Fibroblast of villous mesenchyme (primary cell): ENCODE measurements at places on chromosomes 7 and 10. TPM values are rescaled to one million over a fixed set of nuclear protein-coding genes. Genes with fewer than 3 reads are reported as not detected.

The ABCA13 gene
- under 0.01 TPM in 1 of 2 replicates, not detected in the other for total RNA-seq

DNA sequence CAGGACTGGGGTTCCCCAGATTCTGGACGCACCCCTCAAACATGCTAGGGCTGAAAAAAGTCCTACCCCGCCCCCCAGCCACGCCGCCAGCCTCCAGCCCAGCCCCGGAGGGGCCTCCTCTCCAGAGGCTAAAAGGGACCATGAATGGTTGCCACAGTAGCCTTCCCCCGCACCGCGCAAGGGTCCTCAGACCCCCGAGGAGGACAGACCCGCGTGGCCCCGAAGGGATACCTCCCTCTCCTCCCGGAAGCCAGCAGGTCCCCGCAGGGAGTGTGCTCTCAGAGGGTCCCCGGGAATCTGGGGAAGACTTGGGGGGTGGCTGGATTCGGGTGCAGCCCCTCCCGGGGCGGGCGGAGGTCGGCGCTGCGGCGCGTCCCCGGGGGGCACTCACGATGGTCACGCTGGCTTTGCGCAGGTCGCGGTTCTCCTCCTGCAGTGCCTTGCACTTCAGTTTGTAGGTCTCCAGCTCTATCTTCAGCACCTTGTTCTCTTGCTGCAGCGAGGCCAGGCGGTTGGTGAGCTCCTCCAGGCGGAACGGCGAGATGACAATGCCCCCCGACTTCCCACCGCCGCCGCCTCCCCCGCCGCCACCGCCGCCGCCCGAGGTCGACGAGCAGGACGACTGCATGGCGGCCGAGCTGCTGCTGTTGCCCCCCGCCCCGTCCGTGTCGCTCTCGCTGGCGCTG, 482 bp downstream of the CCDC6 start:
- no peak for DNase-seq

The ARHGEF5 gene
- total RNA-seq = 1.9 and 3.9 TPM in 2 replicates

DNA sequence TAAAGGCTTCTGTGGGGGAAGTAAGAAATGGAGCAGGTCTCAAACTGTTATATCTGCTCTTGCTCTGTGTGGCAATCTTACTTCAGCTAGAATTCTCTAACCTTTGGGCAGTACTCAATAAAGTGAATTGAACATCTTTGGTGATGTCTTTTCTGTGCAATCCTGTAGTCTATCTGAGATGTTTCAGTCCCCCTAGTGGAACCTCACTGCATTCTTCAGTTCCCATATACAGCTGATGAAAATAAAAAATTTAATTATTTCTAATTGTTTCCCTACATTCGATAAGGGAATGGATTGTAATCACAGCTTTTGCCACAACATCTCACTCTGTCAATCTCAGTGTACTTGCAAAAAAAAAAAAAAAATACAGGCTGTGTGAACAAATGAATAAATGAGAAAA, 522.6 kb downstream of the DNAJB9 start:
- no peak for DNase-seq

The CYP3A4 gene
- not detected in 2 replicates for total RNA-seq

GRCh38 chr7:40843338-40843985, 708.7 kb downstream of the SUGCT start:
- DNase-seq = no peak

DNA sequence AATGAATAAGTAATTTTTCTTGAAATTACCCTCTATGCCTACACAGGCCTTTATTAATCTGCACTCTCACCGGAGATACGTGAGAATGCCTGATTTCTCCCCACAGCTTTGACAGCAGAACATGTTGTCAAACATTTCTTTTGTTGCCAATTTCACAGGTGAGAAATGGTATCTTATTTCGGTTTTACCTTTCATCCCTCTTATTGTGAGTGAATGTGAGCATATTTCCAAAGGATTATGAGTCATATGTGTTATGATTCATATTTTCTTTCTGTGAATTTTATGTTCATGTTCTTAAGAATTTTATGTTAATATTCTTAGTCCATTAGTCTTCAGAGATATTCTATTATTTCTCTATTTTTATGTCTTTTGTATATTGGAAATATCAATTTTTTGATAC, 965.1 kb downstream of the CCSER2 start:
- no peak for DNase-seq

GRCh38 chr7:131080754-131081153, 246.9 kb upstream of the MKLN1 start:
- no peak for DNase-seq

GRCh38 chr7:80278737-80279136, 144.1 kb downstream of the GNAI1 start:
- no peak for DNase-seq

The PGAM1 gene
- total RNA-seq = 378 and 443 TPM in 2 replicates

GRCh38 chr7:116138202-116138801, 72.0 kb upstream of the TES start:
- DNase-seq = peak; percentile 71

GRCh38 chr7:74482629-74483401, 29.1 kb downstream of the GTF2IRD1 start:
- DNase-seq = peak; percentile 99

DNA sequence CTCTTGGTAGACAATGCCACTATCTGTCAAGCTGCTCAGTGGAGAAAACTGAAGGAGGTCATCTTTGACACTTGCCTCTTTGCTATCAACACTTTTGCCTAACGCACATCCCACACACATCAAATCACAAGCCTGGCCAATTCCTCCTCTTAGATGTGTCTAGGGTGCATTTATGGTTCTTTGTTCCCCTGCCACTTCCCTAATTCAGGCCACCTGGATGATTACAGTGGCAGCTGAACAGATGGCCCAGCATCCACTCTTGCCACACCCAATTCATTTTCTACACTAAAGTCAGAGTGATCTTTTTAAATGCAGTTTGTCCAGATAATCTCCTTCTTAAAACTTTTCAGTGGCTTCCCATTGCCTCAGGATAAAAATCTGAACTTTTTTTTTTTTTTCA, 58.6 kb downstream of the LAMB4 start:
- DNase-seq = no peak

- DNase-seq = no peak
Observed at GRCh38 chr10:128068398-128069285, 57.6 kb downstream of the MKI67 start.

The MSMB gene
- not detected in 2 replicates for total RNA-seq

The FXYD4 gene
- not detected in 2 replicates for total RNA-seq

DNA sequence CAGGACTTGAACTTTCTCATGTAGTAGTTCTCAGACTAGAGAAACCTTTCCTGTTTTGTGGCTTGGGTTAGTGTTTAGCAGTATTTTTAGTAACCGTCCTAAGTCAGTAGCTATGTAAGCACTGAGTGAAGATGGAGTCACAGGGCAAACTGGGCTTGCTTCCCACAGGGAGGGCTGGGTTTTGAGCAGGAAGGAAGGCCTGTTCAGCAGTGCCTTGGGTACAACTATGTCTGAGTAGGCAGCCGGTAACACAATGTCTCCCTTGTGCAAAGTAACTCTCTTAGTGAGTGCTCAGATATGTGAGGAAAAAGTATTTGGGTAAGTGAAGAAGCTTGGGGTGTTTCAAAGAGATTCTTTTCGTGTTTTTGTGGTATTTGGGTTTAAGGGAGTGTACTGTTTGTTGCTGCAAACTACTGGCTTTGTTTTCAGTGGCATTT, 96.4 kb downstream of the CCSER2 start:
- peak; percentile 96 for DNase-seq

GRCh38 chr10:125373546-125373945, 213.2 kb upstream of the CTBP2 start:
- no peak for DNase-seq

The FAM25C gene
- not detected in 2 replicates for total RNA-seq

The METTL27 gene
- total RNA-seq = 1.6 and 2.6 TPM in 2 replicates

The DRGX gene
- total RNA-seq = not detected in 2 replicates

- DNase-seq = peak; percentile 27
Observed at GRCh38 chr7:69775231-69775771, 177.0 kb downstream of the AUTS2 start.

- DNase-seq = no peak
Observed at GRCh38 chr7:111068618-111069017, 22.3 kb upstream of the LRRN3 start.

DNA sequence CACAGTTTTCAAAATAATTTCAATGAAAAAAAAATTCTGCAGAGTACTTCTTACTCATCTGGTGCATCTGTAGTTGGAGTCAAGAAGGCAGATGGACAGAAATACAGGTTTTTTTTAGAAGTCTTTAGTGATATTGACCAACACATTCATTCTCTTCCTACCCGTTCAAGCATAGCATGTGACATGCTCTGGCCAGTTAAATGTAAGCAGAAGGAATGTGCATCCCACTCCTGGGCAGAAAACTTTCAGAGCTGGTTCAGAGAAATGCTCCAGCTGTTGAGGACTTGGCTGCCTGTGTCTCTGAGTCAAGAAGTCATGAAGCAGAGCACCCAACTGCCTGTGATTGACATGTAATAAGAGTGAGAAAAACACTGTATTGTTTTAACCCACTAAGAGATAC, 665.3 kb upstream of the IGFBP3 start:
- DNase-seq = no peak

GRCh38 chr10:43273997-43274396, 7.1 kb upstream of the RASGEF1A start:
- no peak for DNase-seq

The PDE1C gene
- total RNA-seq = 4.7 and 6.8 TPM in 2 replicates

The ELOVL3 gene
- total RNA-seq = 0.32 and 0.86 TPM in 2 replicates

The FRMPD2 gene
- total RNA-seq = under 0.01 TPM in 2 replicates

GRCh38 chr10:16280595-16280994, 156.2 kb upstream of the PTER start:
- no peak for DNase-seq

GRCh38 chr10:46288601-46289206, 1.9 kb downstream of the ANTXRL start:
- no peak for DNase-seq

- DNase-seq = no peak
Observed at GRCh38 chr7:142279601-142280000, 21.7 kb upstream of the PRSS58 start.

- DNase-seq = no peak
Observed at GRCh38 chr10:2798336-2799022, 268.9 kb upstream of the PFKP start.

- no peak for DNase-seq
Observed at GRCh38 chr10:42986633-42987032, 90.2 kb upstream of the RET start.

DNA sequence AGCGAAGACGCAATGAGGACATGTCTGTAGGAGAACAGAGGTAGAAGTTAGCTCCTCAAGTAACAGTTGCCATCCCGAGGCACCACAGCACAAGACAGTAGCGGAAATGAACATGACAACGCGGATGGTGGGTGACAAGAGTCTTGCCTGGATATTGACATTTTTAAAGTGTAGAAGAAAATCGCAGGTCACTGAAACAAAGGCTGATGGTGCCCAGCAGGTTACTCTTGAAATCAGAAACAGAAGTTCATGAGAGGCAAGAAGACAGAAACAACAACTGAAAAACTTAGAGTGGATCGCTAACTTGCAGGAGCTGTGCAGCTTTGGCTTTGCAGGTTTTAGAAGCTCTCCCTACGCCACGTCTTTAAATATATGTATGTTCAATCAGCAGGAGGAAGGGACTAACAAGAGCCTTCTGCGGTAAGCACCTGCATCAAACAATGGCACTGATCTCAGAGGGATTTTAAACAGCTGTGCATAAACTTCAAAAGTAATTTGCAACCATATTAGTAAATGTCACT, 1.8 kb downstream of the PRKCQ start:
- no peak for DNase-seq

GRCh38 chr7:70975754-70976153, 156.2 kb upstream of the GALNT17 start:
- no peak for DNase-seq

DNA sequence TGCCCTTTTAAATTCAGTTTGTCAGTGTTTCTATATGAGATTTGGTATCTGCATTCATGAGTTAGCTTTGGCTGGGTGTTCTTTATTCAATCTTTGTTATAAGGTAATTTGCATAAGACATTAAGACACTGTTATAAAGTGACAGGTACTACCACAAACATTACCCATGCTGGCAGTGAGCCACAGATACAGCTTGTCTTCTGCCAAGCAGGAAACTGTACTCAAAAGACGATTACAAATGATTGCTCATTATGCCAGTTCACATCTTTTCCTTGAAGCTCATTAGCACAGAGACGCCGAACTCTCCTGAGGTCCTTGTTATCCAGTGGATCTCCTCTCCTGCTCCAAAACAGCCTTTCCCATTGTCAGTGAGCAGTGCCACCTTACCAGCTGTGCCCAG, 30.4 kb downstream of the AMPH start:
- DNase-seq = no peak

- peak; percentile 72 for DNase-seq
Observed at GRCh38 chr10:82982110-82982608, 1107.2 kb downstream of the NRG3 start.
